ENCODE measurements at places on chromosomes 16 and 17.

GRCh38 chr16:48156790-48157209 lies 1.0 kb upstream of the ABCC12 start:
- peak; percentile 86 for DNase-seq

DNA sequence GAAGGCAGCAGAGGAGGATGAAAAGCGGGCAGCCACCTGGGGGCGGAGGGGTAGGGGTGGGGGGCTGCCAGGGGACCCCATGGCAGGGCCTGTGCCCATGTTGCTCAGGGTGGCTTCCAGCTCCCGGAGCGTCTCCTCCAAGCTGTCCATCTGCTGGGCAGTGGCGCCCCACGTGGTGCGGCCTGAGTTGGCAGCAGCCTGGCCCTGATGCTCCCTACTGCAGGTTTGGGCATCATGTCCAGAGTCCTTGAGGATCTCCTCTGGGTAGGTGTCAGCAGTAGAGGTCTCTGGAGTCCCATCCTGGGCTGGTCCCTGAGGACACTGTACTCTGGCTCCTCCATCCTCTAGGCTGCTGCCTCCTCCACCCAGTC lies 60.9 kb downstream of the SRCIN1 start:
- no peak for DNase-seq

DNA sequence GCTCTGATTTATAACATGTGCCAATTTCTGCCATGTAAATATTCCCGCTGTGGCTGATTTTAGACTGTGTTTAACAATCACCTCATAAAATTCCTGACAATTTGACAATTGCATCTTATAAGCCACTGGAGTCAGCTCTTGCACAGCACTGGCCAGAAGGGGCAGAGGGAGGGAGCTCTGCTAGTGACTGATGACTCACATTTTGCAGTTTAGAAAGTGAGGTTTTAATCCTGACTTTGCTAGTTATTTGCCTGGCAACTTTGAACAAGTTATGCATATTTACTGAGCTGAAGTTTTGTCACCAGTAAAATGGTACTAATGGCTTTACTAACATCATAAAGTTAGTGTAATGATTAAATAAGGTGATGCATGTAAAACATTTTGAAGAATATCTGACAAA lies 452.3 kb downstream of the CNTNAP4 start:
- no peak for DNase-seq

DNA sequence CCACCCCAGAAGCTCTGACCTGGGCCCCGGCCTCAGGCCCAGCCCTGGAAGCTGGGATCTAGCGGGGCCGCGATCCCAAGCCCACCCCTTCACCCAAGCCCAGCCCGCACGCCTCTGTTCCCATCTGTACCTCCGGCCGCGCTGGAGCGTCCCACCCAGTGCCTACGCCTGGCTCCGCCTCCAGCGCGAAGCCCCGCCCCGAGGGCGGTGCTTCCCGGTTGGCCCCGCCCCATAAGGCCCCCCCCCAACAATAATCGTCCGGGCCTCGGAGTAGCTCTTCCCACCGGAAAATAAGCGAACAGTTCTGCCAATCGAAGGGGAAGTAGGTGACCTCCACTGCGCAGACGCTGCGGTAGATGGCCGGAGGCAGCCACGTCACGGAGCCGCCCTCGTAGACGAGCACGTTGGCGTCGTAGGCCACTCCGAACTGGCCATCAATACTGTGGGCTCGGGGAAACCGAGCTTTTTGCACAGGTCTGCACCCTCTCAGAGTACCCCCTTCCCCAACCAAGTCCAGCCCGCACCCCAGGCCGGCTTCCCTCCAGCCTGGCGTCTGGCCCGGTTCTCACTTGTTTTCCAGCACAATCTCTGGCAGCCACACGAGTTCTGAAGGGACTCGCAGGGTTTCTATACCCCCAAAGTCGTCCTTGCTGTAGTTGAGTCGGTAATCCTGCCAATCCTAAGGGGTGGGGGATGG lies 1.1 kb downstream of the CHRNE start:
- DNase-seq, result peak; percentile 77

DNA sequence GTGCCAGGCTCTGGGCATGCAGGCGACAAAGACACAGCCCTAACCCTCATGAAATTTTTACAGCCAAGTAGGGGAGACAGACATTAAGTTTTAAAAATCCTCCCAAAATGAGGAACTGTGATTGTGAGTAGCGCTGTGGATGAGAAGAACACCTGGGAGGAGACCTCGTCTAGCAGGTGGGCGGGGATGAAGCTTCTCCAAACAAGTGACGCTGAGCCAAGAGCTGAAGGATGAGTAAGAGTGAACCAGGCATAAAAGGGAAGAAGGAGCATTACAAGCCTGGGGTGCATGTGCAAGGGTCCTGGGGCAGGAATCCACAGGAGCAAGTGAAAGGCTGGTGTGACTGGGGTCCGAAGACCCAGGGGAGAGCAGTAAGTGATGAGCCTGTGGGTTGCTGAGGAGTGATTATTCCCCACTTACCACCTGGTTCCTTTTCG lies 149.4 kb upstream of the HS3ST2 start:
- no peak for DNase-seq

GRCh38 chr16:303760-304505 lies 21.0 kb downstream of the PDIA2 start:
- peak; percentile 36 for DNase-seq

DNA sequence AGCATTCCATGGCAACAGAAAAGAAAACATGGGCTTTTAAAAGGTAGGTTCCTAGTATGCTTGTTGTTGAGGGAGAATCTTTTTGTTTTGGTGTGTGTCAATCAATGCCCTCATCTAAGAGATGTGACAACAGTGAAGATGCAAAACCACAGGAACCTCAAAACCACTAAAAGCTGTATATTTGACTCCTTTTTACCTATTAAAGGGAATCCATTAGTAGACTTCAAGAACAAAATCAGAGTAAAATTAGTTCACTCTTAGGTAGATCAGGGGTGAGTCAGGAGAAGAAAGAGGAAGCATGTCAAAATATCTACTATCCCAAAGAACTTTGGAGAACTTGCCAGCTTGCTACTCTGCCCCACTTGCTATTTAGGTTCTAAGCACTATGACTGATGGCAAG lies 89.1 kb downstream of the CDK5R1 start:
- no peak for DNase-seq

- no peak for DNase-seq
Measured at GRCh38 chr17:52827526-52827925, 669.0 kb upstream of the CA10 start.

- DNase-seq, result peak; percentile 12
Measured at GRCh38 chr17:59627770-59628171, 8.1 kb downstream of the CLTC start.

DNA sequence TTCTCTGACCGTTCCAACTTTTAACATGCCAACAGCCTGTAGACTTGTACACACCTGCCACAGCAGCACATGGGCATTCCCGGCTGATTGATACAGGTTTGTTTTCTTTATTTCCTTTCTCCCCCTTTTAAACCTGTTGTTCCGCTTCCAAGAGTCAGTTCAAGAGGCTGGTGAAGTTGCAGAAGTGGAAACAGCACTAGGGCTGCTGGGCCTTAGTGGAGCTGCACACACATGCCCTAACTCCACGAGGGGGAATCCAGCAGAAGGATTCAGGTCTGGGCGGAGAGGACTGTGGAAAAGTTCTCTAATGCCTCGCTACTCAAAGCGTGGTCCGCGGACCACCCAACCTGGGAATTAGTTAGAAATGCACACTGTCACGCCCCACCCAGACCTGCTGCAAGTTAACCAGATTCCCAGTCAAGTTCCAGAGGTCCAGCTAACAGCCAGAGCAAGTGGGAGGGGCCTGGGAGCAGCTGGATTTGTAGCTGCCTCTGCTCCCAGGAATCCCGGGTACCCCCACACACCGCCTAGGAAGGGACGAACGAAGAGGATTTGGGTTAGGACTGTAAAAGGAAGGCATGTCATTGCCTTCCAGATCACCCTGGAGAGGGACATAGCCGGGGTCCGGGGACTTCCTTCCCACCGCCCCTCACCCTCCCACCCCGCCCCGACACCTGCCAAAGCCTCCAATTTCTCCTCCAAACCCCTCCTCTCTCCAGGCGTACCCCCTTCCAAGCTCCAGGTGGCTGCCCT lies 542 bp downstream of the SLC39A11 start:
- peak; percentile 16 for DNase-seq

GRCh38 chr17:35778641-35779196 lies 16.7 kb downstream of the MMP28 start:
- DNase-seq, result no peak

- no peak for DNase-seq
Measured at GRCh38 chr17:22461460-22462145, 769.3 kb downstream of the KCNJ18 start.

- DNase-seq, result no peak
Measured at GRCh38 chr17:50365649-50366393, 7.2 kb downstream of the MRPL27 start.

GRCh38 chr17:8417806-8418205 lies 17.9 kb upstream of the NDEL1 start:
- no peak for DNase-seq

DNA sequence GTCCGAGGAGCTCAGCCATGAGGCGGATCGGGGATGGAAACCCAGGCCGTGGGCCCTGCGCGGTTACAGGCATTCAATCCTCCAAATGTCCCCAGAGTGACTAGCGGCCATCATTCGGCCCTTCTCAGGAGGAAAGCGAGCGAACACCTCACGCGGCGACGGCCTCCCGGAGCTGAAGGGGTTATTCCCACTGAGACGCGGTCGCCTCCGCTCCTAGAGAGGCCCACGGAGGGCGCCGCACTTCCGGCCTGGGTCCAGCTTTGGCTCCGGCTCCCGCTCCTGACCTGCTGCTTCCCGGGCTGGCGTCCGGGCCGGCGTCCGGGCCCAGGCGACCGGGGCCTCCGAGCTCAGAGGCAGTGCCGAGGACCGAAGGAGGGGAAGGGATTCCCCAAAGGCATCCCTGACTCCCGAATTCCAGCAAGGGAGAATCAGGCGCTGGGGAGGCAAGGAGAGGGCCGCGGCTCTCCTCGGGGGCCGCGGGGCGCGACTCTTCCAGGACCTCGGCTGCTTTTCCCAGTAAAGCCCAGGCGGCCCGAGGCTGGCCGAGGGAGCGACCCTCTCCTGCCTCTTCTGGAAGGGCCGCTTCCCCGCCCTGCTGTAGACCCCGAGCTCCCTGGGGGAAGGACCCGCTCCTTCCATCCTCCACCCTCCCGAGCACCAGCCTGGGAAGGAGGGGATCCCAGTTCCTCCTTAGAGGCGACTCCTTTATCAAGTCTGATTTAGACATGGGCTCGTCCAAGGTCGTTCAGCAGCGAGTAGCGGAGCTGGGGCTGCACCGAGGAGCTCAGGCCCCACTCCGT lies 18.6 kb upstream of the ZNF629 start:
- peak; percentile 85 for DNase-seq

DNA sequence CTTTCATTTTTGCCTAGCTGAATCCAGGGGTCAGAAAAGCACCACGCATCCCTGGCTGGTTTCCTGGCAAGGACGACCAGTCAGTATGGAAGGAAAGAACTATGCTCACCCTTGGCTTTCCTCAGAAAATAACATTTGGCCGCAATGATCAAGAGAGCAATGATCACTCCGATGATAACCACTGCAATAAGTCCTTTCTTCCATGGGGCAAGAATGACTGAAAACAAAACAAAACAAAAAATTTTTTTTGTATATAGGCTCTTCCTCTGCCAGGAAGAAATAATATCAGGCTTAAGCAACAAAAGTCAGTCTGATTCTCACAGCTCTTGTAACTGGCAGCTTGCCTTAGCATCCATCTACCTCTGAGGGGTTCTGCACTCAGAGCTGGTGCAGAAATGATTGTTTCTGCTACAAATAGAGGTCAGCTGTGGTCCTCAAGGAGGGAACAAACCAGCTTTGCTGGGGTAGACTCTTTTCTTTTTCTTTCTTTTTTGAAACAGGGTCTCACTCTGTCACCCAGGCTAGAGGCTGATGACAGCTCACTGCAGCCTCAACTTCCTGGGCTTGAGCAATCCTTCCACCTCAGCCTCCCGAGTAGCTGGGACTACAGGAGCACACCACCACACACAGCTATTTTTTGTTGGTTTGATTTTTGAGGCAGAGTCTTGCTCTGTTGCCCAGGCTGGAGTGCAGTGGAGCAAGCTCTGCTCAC lies 35.7 kb downstream of the PECAM1 start:
- no peak for DNase-seq

DNA sequence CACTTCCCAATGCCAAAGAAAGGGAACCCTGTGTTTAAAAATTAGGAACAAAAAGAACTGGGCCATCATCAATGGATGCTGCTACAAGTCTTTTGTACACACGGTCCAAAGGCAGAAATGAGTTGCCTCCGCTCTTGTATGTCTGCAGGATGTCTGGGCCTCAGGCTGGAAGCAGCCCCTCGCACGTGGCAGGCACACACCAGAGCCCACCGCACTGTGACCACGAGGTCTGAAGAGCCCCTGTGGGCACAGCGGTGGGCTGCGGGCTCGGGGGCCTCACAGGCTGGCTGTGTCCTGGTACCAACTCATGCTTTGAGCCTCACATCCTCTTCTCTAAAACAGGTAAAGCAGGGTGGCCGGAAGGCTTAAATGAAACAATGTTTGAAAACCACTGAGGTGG lies 309.3 kb downstream of the C16orf95 start:
- DNase-seq, result no peak

DNA sequence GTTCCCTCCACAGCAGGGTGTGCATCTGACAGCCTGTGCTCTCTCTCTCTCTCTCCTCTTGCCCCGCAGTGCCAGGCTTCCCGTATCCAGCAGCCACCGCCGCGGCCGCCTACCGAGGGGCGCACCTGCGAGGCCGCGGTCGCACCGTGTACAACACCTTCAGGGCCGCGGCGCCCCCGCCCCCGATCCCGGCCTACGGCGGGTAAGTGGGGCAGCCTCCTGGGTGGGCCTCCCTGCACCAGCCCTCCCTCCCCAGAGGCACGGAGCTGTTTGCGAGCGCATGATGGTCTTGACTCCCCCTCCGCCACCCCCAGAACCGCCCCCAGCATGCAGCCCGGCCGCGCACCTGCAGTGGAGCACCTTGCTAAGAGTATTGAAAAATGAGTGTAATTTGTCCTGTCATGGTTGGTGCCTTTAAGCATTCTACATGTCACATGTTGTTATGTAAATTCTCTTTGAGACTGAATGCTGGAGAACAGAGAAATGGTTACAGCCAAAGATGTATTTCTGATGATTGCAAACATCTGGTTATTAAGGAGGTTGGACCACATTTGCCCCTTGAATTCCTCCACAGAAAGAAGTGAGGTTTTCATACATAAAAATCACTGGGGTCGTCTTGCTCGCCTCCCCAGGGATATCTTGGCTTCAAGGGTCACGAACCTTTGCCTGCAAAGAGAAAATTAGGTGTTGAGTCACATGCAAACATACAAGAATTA lies 321.3 kb downstream of the RBFOX1 start:
- no peak for DNase-seq

Measured in dermis blood vessel endothelial cell (primary cell).